ENCODE measurements at places on chromosomes 16 and 17. TPM values are rescaled to one million over a fixed set of nuclear protein-coding genes. Genes with fewer than 3 reads are reported as not detected.

- H3K36me3 ChIP-seq: no peaks in the 10 kb centered on the region
- H3K27ac ChIP-seq: no peak overlapping the region
- peaks cover 5% of the 10 kb centered on the region for H3K4me1 ChIP-seq
- DNase-seq: no peak
- no peak overlapping the region for H3K4me3 ChIP-seq
- H3K27me3 ChIP-seq: no peaks in the 10 kb centered on the region
Measured at GRCh38 chr17:19369846-19370492, 7.4 kb upstream of the B9D1 start.

GRCh38 chr17:50775926-50776325 lies 8.6 kb upstream of the ANKRD40CL start:
- no peaks in the 10 kb centered on the region for H3K4me1 ChIP-seq
- H3K27ac ChIP-seq: no peak overlapping the region
- H3K4me3 ChIP-seq: no peak overlapping the region
- no peaks in the 10 kb centered on the region for H3K36me3 ChIP-seq

DNA sequence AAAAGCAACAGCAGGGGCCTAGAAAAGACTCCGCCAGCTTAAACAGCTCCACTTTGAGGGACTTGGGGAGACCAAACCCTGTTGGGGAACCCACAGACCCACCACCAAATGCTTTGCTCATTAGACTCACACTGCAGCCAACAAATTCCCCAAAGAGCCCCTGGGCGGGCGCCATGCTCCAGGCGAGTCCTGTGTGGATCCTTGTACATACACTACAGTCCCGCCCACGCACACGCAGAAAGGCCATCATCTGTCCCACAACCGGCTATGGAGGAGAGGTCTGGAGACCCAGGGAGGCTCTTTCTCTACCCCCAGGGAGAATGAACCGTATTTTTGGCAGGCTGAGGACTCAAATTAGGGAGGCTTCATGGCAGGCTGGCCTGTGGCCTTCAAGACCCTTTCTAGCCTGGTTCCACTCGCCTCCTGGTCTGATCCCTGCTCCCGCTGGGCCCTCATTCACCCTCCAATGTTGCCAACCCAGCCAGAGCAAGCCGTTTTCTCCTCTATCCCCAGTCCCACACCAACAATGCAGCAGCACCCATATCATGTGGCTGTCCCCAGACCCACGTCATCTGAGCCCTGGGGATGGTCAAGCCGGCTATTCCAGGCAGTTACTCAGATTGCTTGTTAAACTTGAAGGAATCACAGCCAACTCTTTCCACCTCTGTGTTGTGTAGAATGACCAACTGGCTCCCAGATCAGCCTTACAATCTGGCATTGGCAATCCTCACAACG lies 27.2 kb downstream of the ZNF423 start:
- H3K4me1 ChIP-seq: no peaks in the 10 kb centered on the region
- H3K36me3 ChIP-seq: no peaks in the 10 kb centered on the region
- H3K27me3 ChIP-seq: no peaks in the 10 kb centered on the region
- DNase-seq: no peak

DNA sequence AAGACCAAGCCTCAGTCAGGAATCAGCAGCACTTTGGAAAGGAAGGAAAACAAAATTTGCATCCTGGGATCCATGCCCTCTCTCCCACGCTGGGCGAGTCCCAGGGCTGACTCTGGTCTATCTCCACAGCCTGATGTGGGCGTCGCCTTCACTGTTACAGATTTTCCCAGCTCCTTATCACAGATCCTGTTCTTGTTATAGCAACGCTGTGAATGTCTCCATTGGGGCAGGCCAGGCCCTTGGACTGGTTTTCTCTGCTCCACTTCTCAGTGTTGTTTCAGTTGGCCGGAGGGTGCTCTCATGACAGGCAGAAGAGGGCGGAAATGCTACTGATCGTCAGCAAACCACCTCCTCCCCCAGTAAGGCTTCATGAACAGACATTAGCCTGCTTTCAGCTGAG lies 127.9 kb upstream of the CDH11 start:
- DNase-seq: peak; percentile 45
- peaks cover 2% of the 10 kb centered on the region for H3K4me1 ChIP-seq
- no peak overlapping the region for H3K4me3 ChIP-seq
- no peaks in the 10 kb centered on the region for H3K36me3 ChIP-seq

DNA sequence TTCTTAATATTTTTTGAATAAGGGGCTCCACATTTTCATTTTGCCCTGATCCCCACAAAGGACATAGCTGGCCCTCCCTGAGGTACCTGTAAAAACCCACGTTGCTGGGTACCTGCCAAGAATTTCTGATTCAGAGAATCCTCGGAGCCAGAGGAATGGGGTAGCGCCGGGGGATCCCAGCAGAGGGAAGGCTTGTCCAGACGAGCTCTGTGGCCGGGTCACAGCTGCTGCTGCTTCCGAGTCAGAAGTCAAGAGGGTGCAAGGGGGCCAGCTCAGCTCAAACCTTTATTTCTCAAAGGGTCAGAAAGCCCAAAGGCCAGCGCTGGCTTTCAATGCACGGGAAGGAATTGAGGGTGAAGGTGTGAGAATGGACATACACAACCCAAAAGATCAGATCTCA lies 68.9 kb upstream of the SDK2 start:
- H3K27me3 ChIP-seq: no peaks in the 10 kb centered on the region
- no peaks in the 10 kb centered on the region for H3K36me3 ChIP-seq
- no peak overlapping the region for H3K4me3 ChIP-seq
- H3K4me1 ChIP-seq: no peaks in the 10 kb centered on the region
- H3K27ac ChIP-seq: no peak overlapping the region

- H3K27ac ChIP-seq: peak overlapping the region; percentile 66
- H3K4me3 ChIP-seq: no peak overlapping the region
- H3K4me1 ChIP-seq: peaks cover 43% of the 10 kb centered on the region
- no peaks in the 10 kb centered on the region for H3K27me3 ChIP-seq
- H3K36me3 ChIP-seq: no peaks in the 10 kb centered on the region
Measured at GRCh38 chr16:87206646-87207451, 110.3 kb downstream of the C16orf95 start.

- H3K36me3 ChIP-seq: no peaks in the 10 kb centered on the region
- peak; percentile 31 for DNase-seq
- no peak overlapping the region for H3K4me3 ChIP-seq
- H3K27me3 ChIP-seq: peaks cover 3% of the 10 kb centered on the region
- H3K4me1 ChIP-seq: no peaks in the 10 kb centered on the region
Measured at GRCh38 chr17:45997624-45998023, 1.4 kb upstream of the STH start.

DNA sequence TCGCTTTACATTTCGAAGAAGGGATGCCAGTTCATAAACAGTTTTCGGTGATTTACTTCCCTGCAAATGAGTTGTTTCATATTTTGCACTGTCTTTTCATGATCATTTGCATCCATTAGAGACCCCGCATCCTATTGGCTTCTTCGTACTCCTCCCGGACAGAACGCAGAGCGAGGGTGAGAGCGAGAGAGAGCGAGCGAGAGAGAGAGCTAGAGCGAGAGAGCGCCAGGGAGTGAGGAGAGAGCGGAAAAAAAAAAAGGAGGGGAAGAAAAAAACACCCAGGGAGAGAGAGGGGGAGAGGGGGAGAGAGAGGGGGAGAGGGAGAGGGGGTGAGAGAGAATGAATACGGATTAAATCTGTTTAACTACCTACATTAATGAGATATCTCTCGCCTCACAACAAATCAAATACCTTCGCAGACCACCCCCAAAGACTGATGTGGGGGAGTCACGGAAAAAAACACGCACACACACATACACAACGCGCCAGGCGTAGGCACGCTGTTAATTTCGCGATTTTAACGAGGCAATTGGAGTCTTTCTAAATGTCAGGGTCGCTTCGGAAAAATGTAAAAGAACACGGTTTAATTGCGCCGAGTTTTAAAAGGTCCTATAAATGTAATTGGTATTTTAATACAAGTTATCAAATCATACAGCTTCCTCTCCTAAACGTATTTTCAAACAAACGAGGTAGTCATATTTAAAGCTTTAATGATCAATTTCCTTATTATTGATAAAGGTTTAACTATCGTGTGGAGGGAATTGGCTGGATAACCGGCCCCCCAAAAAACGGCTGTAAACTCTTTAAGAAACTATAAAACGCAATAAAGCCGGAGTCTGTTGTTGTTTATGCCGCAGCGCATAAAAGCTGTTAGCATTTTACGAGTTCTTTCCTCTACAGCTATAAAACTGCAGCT lies at the start of gene HOXB8:
Gene HOXB8, minus strand, starts transcription at position 246 of the 916 bp plus-strand sequence. CDS start 588 bp downstream, outside the sequence.
- H3K27ac ChIP-seq: no peak within 1 kb of the TSS
- peak; percentile 51 for DNase-seq
- peak within 1 kb of the TSS; percentile 21 for H3K4me3 ChIP-seq
- peaks cover 60% of the 10 kb centered on the region for H3K27me3 ChIP-seq
- H3K4me1 ChIP-seq: peaks cover 6% of the 10 kb centered on the region
- no peaks in the 10 kb centered on the region for H3K36me3 ChIP-seq

MT1M gene
- 58.8 TPM for total RNA-seq

Data from fibroblast of lung (primary cell).